ENCODE measurements at places on chromosomes 1 and 21. TPM values are rescaled to one million over a fixed set of nuclear protein-coding genes. Genes with fewer than 3 reads are reported as not detected.
A peak's percentile ranks its signal among the peaks of the same experiment; 100 is the strongest.

The MAEL gene
- polyA plus RNA-seq = not detected

GRCh38 chr1:223466151-223466550 lies 72.9 kb downstream of the CCDC185 start:
- DNase-seq = no peak

GRCh38 chr1:116431870-116432500 lies 58.9 kb downstream of the ATP1A1 start:
- DNase-seq = no peak

GRCh38 chr1:36377791-36378492 lies 7.8 kb downstream of the STK40 start:
- DNase-seq = no peak

The CCDC17 gene
- 0.31 TPM for polyA plus RNA-seq

The PTPN22 gene
- polyA plus RNA-seq = 0.12 TPM

The EXTL2 gene
- polyA plus RNA-seq = 32.5 TPM

GRCh38 chr1:5970610-5971273 lies 21.5 kb downstream of the NPHP4 start:
- DNase-seq = no peak

DNA sequence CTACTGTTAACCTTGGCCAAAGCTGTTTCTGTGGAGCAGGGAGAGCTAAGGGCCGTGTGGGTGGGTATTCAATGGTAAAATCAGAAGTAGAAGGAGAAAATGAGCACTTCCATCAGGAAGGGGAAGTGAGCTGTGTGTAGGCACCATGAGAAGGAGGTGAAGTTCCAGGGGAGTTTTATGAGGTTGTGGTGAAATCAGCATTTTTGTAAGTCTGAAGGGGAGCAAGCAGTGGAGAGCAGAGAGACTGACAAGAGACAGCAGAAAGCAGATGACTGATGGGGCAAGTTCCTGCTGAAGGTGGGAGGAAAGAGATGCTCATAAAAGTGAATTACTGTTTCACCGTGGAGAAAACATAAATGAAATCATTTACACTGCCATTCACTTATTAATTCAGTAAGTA lies 2.7 kb upstream of the GPR88 start:
- DNase-seq = no peak

DNA sequence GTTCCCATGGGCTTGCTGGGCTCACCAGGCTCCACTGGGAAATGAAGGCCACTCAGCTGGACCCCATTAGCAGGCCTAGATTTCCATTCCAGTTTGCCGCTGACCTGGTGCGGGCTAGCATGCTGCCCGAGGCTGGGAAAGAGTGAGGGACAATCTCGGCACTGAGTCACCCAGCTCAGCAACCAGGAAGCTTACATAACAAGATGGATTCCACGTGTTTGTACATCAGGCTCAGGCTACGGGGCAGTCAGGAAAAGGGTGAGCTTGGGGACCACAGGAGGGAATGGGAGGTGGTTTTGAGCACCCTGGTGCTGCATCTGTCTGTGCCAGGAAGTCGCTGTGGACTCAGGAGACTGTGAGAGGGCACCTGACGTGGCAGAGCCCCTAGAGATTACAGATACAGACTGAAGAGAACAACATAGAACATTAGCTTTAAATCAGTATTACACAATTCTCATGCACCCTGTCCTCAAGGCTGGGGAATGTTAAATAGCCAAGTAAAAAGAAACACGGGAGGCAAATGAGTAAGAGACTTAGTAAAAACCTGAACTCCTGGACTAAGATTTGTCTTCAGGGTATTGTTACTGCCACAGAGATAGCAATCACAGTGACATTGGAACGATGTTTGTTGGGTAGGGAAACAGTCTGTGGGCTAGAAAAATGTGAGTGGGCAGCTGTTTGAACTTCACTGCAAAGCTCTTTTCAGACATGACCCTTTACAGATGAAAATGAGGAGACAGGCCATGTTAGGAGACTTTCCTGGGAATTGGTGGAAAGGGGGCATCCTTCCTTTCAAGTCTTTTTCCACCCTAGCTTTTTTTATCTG lies 51.1 kb downstream of the GLUL start:
- DNase-seq = no peak

DNA sequence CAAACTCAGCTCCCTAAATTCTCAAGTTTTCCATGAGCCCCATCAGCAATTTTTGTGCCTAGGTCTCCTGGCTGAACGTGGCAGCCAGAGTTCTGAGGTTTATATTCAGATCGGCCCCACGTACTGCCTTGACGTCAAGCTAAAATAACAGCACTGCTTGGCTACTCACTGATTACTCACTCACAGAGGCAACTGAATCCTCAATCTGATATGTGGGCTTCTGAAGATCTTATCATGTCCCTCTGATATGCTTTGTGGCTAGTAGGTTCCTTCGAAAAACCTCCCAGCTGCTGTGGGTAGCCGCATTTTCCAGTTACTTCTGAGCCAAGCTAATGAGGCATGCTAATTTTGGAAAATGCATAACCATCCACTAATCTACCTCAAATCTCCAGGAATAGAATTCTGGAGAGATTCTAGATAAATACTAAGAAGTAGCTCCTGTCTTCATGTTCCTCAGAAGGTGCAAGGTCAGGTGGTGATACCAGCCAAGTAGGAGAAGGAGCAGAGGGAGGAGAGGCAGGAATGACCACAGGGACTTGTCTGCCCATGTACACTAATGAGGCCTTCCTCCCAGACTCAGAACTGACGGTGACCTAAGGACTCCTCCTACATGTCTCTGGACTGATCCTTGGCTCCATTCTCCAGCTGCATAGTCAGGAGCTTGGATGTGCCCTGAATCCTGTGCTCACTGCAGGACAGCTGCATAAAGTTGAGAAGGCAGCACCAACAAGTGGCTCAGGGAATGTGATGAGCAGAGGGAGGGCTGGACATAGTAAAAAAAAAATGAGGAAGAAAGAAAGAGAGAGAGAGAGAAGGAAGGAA lies 263.7 kb downstream of the TNR start:
- DNase-seq = no peak

The MFAP2 gene
- polyA plus RNA-seq = 132 TPM

DNA sequence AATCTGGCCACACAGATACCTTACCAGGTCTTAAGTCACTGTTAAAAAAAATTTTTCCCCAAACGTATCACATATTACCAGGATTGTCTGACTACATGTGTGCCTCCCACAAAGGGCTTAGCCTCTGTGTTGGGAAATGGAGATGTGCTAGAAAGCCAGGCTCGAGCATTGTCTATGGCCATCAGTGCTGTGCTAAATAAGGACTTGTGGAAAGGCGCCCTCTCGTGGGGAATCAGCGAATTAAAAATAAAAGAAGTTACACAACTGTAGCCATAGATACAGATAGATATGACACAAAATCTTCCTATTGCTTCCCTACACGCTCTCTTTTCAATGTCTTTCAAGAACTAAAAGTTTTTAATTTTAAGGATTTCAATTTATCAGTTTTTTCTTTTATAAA lies 47.5 kb upstream of the CRNN start:
- DNase-seq = peak; percentile 44

DNA sequence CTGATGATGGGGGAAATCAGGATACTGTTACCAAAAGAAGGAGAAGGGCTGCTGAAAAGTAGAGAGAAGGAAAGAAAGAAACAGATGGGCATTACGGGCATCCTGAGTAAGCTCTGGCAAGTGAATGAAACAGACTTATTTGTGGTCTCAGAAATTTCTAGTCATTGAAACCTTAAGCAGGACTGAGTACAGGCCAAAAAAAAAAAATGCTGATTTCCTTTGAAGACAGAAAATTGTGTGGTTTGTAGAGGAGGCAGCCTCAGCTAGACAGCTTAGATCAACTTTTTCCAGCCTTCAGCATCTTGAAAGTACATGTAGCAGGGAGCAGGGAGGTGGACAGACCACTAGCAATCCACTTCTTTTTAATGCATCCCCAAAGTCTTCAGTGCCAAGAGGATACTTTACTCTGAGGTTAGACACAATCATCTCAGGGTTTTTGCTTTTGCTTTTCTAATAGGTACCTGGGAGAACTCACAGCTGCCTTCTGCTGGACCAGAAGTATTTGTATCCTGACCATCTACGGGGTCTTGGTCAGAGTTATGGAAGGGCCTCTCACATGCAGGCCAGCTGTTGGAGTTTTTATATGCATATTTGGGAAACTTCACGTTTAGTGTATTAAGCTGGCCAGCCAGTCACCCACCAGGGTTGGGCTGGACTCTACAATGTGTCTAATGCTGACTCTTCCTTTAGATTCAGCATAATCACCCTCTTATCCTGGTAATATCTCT lies 10.6 kb upstream of the CAPZB start:
- no peak for DNase-seq

All from SK-N-SH (cell line).